ENCODE measurements at places on chromosomes 16 and 17.
A peak's percentile ranks its signal among the peaks of the same experiment; 100 is the strongest.

GRCh38 chr17:3927628-3928340 lies 11.5 kb upstream of the P2RX1 start:
- DNase-seq: no peak

GRCh38 chr16:35559911-35560636 lies 2100.7 kb downstream of the TP53TG3F start:
- DNase-seq: no peak

- no peak for DNase-seq
These were observed 31.1 kb upstream of the COX10 start for GRCh38 chr17:14038206-14038605.

DNA sequence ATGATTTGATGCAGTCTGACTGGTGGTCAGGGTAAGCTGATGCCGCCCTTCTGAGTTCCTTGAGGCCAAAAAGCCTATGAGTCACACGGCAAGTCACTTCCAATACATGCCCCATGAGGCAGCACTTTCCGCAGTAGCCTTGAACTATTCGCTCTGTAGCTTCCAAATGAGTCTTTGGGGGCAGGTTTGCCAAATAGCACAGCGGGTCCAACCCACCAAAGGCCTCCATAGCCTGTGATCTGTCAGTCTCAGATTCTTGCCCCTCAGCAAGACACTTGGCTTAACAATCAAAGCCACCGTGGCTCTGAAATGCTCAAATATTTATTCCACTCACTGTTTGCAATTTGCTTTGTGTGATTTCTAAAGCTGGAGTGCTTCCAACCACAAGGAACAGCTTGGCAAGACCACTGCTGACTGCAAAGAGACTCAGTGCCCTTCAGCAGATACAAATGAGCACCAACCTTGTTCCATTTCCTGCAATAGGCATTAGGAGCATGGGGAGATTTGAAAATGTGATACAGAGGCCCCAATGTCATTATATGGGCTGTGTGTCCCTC lies 45.4 kb downstream of the CLEC19A start:
- no peak for DNase-seq

- no peak for DNase-seq
These were observed 7.7 kb downstream of the ITGAM start for GRCh38 chr16:31267332-31268032.

- DNase-seq: no peak
These were observed 124.5 kb downstream of the ZNF778 start for GRCh38 chr16:89341697-89342694.

DNA sequence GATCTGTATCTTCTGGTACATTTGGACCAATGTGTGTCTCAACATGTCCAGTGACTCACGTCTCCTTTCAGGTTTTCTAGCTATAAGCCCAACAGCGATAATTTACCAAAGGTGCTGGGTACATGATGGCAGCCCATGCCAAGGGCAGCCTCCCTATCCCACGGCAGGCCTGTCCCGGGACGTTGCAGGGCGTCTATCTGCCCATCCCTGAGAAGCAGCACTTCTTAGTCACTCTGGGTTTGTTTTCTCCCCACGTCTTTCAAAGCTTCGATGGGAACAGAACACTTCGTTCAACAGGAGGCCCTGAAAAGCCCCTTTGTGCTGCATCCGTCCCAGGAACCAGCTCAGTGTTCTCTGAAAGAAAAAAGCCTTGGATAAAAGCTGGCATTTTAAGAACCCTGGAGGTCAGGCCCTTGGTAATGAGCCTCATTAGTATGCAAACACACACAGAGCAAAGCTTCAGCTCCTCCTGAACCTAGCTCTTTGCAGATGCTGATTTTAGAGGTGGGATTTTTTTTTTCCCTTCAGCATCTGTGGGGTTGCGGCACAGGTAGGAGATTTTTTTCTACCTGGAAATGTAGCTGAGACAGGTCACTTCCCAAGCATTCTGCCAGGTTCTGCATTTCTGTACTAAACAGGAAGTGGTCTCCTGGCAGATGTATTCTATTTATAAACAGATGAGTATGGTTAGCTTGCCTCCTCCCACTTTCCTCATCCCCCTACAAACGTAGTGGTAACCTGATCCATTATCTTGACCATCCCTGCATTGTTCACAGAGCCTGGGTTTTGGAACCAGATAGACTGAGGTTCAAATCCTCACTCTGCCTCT lies 17.5 kb upstream of the MT4 start:
- DNase-seq: no peak

DNA sequence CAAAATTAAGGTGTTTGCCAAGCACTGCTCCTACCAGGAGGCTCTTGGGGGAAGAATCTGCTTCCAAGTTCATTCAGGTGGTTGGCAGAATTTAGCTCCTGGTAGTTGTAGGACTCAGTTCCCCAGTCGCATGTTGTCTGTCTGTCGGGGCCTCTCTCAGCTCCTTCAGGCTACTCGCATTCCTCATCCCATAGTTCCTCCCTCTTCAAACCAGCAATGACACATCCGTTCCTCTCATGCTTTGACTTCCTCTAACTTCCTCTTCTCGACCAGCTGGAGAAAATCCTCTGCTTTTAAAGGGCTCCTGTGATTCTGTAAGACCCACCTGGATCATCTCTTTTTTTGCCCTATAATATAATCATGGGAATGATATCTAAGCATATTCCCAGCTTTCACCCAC lies 108.1 kb downstream of the PMP22 start:
- no peak for DNase-seq

DNA sequence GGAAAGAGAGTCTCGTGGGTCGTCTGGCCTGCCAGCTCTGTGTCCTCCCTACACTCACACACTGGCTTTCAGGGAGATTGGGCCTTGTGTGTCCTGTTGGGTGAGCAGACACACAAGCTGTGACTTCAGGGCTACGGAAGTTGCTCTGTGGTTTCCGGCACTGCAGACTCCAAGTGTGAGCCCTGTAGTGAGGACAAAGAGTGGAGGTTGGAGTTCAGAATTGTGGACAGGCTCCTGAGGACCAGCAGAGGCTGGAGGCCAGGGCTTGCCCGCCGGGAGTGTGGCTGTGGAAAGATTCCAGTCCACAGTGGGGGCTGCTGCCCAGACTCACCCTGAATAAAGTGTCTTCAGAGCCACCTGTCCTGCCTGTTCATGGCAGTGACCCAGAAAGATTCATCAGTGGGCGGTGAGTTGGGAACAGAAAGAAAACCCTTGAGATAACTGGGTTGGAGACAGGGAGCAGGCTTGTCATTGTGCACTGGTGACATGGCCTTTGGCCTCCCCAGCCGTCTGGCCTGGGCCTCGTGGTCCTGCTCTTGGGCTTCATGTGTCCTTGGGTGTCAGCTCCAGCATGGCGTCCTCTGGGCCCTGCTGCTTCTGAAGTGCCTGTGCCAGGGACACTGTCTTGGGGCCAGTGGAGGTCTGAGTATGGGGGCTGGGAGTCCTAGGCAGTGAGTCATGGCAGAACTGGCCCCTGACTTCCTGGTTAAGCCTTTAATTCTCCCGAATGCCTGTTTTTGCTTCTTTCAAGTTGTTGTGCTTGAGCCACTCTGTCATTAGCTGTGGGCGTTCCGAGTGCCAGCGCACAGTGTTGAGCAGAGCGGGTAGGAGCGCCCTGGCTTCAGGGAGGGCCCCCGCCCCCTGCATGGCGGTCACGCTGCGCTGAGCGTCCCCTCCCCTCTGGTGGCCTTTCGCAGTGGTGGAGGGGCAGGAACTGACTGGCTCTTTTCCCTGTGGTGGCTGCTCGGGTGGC lies 19.9 kb upstream of the ZNF750 start:
- DNase-seq: peak; percentile 56

DNA sequence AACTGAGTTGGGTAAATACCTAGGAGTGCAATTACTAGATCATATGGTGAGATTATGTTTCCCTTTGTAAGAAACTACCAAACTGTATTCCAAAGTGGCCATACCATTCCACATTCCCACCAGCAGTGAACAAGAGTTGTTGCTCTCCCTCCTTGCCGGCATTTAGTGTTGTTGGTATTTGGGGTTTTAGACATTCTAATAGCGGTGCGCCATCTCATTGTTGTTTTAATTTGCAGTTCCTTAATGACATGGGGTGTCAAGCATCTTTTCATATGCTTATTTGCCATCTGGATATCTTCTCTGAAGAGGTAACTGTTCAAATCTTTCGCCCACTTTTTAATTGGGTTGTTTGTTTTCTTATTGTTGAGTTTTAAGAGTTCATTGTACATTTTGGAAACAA lies 164.2 kb upstream of the LHX1 start:
- DNase-seq: no peak

DNA sequence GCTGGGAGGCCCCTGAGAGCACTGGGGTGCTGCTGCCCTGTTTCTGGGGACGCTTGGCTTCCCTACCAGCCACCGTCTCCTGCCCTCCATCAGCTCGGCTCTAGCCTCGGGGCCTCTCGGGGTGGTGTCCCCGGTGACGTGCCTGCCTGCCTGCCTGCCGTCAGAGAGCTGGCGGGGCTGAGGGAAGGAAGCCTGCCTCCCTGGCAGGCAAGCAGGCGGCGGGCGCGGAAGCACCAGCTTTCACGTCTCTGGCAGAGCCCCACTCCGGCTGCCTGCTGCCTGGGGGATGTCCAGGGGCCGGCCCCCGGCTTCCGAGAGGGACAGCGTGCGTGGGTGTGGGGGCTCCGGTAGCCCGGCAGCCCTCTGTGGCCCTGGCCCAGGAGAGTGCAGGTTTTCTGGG lies 9.3 kb downstream of the CENPX start:
- no peak for DNase-seq

GRCh38 chr16:14240219-14240843 lies 169.2 kb downstream of the MRTFB start:
- no peak for DNase-seq

GRCh38 chr17:34990921-34991365 lies 10.6 kb downstream of the LIG3 start:
- DNase-seq: no peak

- no peak for DNase-seq
These were observed 29.9 kb downstream of the ABCA6 start for GRCh38 chr17:69111794-69112193.

DNA sequence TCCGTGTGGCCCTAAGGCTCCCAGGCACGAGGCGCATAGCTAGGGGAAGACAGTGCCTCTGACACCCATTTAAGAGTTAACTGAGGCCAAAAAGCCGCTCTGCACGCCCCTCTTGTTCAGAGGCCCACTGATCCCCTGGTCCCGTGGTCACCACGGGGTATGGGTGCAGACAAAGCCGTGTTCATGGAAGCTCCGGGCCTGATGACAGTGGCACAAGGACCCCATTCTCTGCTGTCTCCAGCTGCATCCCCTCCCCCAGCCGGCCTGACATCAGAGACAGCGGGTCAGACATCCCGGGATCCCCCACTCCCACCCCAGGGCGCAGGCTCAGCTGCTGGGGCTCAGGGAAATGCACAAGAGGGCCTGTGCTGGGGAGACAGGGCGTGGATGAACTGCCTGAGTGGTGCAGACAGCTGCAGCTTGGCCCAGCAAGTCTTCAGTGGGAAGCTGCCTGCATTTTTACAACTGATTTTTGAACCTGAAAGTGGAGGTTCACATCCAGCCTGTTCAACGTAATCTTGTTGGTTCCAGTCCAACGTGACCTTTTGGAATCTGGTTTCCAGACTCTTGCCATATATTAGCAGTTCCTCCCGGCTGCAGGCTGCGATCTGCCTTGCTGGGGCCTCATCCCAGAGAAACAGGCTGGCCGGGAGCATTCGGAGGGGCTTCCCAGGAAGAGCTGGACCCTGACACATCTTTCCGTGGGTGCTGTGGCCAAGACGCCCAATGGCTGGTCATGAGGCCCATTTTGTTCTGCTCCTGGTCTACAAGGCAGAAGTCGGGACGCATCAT lies 9.7 kb upstream of the BAHCC1 start:
- DNase-seq: no peak

DNA sequence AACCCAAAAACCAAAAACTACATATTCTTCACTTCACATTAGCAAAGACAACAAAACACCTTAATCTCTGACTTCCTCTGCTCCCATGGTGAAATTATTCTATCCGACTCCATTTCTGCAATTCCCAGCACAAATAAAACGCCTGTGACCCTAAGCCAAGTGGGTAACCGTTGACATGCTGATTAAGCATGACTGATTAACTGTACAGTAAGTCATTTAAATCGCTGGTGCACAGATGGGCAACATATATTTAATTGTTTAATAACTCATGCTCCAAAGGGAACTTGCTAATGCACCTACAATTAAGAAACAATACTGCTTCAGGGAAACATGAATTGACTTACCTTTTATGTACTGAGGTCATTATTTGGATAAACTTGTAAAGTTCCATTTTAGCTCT lies 436.7 kb downstream of the KIF2B start:
- DNase-seq: no peak

- DNase-seq: no peak
These were observed 13.2 kb downstream of the NAGPA start for GRCh38 chr16:5020551-5020950.

- DNase-seq: no peak
These were observed 38.9 kb upstream of the CMIP start for GRCh38 chr16:81405702-81406113.

DNA sequence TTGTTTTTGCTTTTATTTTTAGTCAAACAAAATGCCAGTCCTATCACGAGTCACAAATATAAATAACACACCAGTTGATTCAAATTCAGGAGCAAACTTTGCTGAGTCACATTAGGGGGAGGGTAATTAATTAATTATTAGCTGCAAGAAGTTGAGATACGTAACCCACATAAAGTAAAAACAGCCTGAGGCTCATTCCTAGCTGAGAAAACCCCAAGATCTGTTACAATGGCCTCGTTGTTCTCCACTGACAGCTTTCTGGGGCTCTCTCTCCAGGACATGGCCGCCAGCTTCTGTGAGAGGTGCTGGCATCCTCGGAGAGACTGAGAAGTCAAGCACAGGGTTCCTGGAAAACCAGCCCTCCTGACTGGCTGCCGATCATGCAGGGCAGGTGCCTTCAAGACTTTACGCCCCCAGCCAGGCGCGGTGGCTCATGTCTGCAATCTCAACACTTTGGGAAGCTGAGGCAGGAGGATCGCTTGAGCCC lies 11.1 kb downstream of the RAB40B start:
- DNase-seq: no peak

DNA sequence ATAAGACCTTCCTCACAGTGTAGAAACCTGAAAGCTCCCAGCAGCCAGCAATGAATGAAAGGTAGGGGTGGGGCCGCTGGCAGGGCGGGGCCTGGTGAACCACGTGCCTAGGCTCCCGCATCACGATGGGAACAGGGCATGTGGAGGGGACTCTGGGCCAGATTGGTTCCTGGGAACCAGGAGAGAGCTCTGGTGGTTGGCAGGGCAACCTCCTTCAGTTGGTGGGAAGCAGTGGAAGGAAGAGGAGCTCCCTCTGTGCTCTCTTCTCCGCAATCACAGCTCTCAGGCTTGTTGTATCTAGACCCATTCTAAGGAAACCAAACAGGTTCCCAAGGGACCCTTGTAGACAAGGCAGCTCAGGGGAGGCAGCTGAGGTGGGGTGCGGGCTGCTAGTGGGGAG lies 10.5 kb downstream of the GGA2 start:
- DNase-seq: no peak

DNA sequence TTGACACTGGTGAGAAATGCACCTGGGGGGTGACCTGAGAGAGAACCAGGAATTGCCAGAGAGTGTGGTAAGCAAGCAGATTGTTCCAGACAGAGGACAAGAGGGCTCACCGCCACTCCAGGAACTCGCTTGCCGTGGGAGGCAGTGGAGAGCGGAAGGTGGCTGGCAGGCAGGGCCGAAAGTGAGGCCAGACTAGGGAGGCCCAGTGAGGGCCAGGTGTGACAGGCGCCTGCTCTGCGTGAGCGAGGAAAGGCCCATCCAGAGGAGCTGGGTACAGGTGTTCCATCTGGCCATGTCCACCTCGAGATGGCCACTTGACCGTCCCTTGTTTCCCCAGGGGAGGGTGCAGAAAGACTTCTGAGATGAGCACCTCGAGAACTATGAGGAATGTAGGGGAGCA lies 11.9 kb upstream of the MYO15B start:
- no peak for DNase-seq

GRCh38 chr17:80892019-80892855 lies 99.4 kb upstream of the CHMP6 start:
- DNase-seq: peak; percentile 94

GRCh38 chr16:65319621-65320231 lies 197.9 kb upstream of the CDH11 start:
- DNase-seq: no peak
